ENCODE measurements at places on chromosomes 12 and 14.

- DNase-seq, result no peak
Measured at GRCh38 chr14:50602035-50602434, 42.1 kb downstream of the ATL1 start.

DNA sequence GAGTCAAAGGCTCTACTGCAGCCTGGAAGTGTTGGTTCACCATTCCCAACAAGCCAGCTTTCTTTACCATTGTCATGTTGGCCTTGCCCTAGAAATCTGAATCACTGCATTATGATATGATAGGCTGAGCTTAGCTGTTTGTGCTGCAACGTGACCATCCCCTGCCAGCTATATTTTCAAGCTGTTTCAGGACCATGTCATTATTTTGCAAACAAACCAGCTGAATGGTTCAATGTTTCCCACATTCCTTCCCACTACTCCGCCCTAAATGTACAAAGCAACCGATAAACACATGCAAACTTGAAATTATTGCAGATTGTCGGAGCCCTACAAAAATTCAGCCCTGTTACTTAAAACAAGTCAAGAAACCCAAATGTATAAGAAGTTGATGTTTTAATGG is 136.1 kb downstream of the KICS2 start:
- no peak for DNase-seq

DNA sequence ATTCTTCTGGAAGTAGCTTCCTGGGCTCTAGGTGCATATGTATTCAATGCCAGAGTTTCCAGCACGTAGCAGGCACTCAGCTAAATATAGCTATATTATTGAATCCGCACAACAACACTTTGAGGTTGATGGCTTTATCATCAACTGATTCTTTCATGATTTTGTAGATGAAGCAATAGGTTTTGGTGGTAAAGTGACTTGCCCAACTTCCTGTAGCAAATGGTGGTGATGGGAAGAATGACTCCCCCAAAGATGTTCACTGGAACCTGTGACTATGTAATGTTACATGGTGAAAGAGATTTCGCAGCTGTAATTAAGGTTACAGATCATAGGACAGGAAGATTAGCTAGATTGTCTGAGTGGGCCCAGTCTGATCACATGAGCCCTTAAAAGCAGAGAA is 3.2 kb downstream of the TDRD9 start:
- no peak for DNase-seq

DNA sequence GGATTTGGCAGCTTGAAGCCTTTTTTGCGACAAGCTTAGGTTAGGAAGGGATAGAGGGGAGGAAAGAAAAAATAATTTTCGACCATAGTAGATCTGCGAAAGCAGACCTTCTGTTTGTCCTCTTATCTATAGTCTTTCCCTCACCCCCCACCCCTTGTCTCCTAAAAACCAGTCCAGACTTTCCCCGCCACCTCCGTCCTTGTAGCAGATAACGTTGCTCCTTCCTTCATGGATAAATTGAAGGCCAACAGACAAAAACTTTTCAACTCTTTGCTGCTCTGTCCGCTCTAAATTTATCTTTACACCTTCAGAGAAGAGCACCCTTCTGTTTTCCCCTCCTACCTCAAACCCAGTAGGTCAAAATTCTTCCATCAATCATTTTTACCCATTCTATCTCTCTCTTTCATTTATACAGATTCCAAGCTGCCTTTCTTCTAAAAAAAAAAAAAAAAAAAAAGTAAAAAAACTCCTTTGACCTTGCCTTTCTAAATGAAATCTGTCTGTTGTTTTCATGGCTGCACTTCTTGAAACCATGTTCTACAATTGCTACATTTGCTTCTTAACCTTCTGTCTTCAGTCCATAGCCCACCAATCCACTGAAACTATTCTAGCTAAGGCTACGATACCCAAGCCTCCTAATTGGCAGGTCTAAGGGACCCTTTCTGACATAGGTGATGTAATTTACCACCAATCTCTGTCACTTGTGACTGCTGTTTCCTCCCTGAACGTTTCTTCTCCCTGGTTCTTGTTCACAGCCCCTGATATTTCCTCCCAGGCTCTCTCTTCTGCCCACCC is 11.1 kb upstream of the NEMF start:
- no peak for DNase-seq

DNA sequence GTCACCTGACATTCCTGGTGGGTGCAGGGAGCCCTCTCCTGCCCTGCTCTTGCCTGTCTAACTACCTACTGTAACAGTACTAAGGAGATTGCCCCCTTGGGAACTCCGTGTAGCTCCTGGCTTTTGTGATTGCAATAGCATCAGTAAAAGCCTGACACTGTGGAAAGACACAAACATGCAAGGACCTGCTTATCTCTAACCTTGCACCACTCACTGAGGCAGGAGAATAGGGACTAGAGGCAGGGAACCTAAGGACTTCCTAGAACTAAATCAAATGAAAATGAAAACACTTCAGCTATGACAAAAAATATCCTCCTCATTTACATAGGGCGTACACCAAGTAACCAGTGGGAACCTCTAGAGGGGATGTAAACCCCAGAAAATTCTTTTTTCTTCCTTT is 28.5 kb downstream of the TUBA1A start:
- no peak for DNase-seq

DNA sequence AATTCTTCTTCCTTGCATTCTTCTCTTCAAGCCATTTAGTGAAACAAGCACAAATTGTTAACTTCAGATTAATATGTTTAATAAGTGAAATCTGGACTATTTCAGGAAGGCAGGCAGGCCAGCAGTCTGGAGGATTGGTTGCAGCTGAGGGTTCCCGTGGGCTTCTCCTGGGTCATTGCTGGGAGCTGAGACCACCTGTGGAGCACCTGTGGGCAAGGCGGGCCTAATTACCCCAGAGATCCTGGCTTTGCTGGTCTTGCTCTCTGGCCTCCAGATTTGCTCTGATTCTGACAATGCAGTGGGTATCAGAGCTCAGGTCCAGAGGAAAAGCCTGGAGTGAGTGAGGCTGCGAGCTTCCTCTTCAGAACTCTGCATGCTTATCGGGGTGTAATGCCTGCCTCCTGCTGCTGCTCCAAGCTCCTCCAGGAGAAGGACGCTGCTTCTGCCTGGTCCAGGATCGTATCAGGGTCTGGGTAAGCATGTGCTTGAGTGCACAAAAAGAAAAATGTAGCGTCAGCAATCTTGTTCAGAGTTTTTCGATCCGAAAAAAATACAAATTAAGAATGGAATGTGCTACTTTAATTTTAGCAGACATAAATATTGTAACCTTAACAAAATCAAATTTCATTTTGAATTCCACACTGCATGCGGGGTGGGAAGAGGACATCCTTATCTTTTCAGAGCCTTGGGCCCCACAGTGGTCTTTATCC is 93.8 kb downstream of the TMEM30B start:
- DNase-seq, result no peak

GRCh38 chr14:95222870-95223398 is 65.6 kb upstream of the DICER1 start:
- no peak for DNase-seq

GRCh38 chr12:19694627-19695026 is 255.3 kb downstream of the AEBP2 start:
- no peak for DNase-seq

DNA sequence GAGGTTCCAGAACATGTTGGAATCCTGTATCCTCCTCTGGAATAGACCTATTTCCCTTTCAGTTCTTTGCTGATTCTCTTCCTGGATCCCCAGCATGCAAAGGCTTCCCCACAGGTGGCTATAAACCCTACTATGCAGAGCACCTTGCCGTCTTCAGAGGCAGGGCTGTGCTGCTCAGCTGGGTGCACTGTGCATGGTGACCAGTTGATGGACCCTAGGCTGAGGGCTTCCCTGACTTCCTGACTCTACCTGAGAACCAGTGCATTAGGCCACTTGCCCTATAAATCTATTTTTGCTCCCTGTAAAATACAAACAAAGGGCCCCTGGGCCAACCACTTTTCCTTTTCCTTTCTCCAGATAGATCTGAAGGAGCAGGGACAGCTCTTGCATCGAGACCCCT is 14.1 kb downstream of the ZNF219 start:
- DNase-seq, result no peak

DNA sequence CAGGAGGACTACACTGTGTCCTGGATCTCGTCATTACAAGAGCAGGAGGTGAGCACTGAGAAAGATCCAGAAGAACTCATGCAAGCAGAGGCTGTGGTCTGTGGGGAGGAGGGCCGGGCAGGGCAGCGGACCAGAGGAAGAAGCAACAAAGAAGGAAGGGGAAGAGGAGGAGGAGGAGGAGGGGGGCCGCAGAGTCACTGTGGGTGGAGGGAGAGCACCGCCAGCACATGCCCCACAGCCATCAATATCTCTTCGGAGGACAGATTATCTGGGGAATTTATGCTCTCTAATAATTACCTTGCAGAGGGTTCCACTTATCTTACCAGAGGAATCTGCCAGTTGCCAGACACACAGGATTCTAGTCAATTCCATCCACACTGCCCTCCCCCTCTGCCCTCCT is 105.6 kb downstream of the DPF3 start:
- DNase-seq, result no peak

- no peak for DNase-seq
Measured at GRCh38 chr12:117408161-117408791, 46.9 kb upstream of the NOS1 start.

DNA sequence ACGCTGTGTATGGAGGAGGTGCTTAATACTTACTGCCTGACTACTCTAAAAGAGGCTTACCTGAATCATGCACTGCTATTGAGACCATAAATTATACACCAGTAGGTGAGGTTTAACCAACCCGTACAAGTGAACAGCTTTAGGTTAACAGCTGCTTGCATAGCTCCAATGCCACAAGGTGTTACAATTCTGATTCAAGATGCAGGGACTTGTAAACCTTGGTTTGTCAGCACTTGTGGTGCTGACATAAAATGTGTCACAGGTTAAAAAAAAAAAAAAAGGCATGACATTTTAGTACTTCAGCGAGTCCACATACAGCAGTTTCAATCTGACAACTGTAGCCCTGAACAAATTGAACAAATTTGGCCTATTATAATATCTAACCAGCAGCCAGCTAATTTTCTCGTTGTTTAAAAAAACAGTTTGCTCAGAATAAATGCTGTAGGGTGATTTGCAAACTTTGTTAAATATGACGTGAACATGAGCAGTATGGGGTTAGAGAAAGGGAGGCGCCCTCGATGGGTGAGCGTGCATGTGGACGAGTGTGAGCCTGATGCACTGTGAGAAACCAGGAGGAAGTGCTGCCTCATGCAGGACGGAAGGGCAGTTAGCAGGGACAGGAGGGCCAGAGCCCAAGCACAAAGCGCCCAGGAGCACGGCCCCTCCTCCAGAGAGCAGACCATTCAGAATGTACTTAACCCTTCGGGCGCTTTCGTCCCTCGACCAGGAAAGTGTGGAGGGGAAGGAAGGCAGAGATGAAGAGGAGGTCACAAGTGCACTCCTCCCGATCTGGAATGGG is 44.7 kb downstream of the TCHP start:
- DNase-seq, result no peak

- DNase-seq, result no peak
Measured at GRCh38 chr12:95102916-95103671, 29.7 kb upstream of the NR2C1 start.

DNA sequence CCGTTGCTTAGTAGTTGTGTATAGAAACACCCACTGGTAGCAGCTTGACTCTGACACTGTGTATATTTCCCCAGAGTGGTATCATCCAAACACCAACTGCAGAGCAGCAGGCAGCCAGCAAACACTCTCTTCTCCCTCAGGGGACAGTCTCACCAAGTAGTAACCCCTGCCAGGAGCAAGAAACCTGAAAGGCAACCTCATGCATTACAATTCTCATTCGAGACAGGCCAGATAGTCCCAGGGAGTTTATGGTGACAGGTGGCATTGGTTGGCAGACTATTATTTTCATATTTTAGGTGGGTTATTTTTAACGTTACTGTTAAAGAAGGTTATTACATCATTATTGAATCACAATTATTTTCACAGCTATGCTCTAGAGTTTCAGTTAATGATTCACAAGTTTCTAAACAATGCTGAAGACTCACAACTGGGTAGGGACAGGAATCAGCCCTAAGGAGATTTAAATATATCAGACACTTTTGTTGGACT is 222.8 kb downstream of the EGLN3 start:
- DNase-seq, result no peak

DNA sequence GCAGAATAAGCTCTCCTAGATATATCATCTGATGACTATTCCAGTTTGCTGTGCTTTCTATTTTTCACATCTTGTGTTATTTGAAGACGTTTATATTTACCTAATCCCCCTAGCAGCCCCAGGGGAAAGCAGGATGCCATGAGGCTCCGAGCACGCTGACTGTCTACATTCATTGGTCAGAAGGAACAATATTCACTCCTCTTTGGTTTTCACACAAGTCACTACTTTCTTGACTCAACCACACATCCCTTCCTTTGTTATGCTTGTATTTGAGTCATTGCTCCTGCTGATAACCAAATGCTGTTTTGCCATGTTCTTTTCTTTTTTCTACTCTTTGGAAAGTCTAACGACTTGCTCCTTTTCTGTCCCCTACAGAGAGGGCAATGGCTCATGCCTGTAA is 86.5 kb upstream of the SLC38A2 start:
- no peak for DNase-seq
